Left kidney (tissue), 8 donors: ENCODE measurements at places on chromosomes 7 and 10. TPM values are rescaled to one million over a fixed set of nuclear protein-coding genes. Genes with fewer than 3 reads are reported as not detected.

DNA sequence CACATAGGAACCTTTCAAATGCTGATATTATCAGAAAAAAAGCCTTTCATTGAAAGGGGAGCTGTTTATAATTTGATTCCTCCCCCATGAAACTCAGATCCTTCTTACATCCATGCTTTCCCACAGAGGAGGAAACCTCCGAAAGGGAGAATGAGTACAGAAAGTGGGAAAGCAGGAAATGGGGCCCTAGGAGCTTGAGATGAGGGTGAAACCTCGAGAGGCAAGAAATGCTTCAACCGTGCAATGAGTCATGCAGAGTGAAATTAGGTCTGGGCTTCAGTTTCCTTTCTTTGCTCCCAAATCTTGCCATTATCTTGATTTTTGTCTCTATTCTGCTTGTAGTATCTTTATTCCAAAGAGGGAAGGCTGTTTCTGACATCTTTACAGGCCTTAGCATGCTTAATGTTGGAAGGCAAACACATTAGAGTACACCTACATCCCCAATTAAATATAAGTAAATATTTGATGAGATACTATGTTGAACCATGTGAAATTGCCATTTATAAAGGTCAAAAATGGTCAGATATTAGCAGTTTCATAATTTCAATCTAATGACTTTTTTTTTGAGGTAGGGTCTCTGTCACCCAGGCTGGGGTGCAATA, 79.1 kb downstream of the NAMPT start:
- DNase-seq, result no peak

GRCh38 chr10:28556142-28556541, 23.2 kb downstream of the WAC start:
- no peak for DNase-seq

DNA sequence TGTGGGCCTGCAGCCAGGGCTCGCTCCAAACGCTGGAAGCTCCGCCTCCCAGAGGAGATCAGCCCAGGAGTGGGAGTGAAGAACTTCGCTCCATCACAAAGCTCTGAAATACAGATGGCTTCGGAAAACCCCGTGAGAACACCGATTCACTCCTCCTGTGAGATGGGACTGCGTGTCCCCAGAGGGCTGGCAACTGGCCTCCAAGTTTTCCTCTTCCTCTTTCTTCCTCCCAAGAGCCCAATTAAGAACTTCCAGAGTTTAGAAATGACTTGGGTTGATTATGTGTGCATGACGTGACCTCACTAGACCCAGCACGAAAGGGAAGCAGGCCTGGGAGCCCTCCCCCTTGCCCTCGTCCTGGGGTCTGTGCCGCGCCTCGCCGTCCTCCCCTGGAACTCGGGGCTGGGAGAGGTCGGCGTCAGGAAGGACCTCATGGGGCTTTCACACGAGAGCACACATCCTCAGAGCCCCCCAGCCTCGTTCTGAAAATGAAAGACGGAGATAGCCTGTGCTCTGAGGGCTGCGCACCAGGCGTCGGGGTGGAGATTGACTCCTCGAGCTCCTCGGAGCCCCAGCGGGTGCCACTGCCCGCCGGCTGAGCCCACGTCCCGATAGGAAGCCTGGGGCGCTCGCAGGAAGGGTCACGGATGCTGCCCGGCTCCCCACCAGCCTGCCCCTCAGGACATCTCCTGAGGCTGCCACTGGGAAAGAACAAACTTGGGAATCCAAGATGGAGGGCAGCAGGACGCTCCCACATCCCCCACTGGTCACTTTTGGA, 37.8 kb downstream of the PTPRN2 start:
- DNase-seq, result peak; percentile 53

DNA sequence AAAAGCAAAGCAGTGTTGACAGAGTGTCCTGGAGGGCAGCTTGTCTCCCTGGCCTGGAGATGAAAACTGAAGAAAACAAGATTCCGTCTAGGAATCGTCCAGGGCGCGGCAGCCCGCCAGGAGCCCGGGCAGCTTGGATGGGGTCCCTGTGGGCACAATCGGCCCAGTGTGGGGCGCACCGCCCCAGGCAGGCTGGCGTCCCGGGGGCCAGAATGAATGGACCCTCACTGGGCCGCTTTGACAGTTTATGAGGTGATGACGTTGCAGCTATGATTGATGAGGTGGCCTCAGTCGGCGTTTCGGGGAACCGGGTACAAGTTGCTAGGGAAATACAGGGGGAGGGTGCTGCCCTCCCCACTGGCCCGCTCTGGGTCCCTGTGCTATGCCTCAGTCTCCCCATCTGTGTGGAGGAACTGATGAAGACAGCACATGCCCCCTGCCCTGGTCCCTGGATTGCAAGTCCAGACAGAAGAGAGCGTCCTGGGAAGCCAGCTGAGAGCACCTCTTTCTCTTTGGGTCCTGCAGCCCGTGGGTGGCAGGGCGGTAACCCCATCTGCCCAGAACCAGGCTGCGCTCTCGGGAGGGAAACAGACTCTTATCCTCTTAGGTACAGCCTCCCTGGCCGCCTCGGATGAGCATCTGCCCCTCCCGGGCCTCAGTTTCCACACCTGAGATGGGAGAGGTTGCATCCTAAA, 131.3 kb downstream of the LHPP start:
- DNase-seq, result no peak

DNA sequence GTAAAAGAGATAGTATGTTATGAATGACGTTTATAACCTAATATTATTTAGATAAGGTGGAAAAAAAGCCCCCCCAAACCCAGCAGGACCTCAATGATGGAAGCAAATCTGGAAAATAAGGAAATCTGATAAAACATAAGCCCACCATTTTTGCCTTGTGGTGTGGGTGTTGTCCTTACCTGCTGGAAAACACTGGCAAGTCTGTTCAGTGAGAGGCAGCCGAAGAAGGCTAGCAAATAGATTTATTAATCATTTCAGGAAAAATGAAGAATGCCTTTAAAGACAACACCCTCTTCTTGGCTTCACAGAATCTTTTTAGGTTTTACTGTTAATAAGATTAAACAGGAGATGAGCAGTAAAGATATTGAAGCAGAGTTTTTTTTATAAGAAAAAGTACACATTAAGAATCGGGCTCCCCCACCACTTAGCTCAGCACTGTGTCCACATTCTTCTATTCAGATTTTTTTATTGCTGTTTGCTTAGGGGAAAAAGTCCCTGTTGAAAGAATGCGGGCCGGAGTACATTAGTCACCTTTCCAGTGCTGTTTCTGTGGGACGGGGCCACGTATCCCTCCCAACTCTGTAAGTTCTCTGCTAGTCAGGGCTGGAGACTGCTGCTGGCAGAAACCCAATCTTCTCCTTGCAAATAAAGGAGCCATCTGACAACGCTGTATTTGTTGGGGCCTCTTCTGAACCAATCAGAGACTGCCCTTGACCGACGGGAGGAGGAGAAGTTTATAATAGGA, 104.1 kb downstream of the EVX1 start:
- peak; percentile 35 for DNase-seq

GRCh38 chr7:147279964-147280374, 1163.4 kb downstream of the CNTNAP2 start:
- no peak for DNase-seq

- DNase-seq, result no peak
These were observed 12.7 kb downstream of the EBF3 start for GRCh38 chr10:129951101-129951969.

DNA sequence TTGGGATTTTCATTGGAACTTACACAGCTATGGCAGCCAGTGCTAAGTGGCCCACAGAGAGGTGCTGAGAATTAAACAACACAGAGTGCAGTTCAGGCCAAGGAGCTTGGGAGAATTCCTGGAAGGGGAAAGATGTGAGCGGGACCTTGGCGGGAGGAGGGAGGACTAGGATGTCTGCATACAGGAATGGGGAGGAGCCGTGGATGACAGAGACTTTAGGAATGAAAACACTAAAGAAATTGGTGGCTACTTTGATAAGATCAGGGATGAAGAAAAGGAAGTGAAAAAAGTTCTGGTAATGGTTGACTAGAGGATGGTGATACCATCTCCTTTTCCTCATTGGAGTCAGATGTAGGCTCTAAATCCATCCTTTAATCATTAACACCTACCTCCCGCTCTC, 234.2 kb upstream of the FZD8 start:
- DNase-seq, result no peak

DNA sequence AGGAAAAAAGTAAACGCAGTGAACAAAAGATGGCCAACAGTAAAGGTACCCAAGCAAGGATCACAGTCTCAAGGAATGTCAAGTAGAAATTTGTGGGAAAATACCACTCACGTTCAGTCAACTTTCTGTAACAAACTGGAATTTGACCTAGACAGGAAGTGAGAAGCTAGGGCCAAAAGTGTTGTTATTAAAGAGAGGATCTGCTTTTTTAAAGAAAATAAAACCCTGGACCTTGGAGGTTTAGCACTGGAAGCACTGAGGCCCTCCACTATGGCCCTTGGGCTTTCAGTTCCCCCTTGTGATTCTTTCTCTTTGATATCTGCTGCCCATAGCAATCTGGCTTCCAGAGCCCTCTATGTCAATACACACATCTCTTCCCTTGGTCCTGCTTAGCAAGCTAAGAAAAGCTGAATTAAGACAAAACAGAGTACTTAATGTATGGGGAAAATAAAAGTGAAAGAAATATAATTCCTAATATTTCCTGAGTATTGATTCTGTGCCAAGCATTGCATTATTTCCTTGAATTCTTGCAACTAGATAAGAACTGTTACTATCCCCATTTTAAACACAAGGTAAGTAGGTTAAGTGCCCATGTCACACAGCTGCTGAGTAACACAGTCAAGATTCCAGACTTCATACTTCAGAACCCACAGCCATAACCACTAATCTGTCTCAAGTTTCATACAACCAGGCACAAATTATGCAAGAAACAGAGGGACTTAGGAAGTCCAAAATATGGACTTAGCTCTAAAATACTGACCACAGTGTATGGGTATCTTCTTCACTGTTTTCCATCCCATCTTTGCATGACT, 2.6 kb upstream of the ZNF438 start:
- DNase-seq, result no peak

- DNase-seq, result peak; percentile 59
These were observed 61.7 kb downstream of the SH2D4B start for GRCh38 chr10:80599424-80599847.

DNA sequence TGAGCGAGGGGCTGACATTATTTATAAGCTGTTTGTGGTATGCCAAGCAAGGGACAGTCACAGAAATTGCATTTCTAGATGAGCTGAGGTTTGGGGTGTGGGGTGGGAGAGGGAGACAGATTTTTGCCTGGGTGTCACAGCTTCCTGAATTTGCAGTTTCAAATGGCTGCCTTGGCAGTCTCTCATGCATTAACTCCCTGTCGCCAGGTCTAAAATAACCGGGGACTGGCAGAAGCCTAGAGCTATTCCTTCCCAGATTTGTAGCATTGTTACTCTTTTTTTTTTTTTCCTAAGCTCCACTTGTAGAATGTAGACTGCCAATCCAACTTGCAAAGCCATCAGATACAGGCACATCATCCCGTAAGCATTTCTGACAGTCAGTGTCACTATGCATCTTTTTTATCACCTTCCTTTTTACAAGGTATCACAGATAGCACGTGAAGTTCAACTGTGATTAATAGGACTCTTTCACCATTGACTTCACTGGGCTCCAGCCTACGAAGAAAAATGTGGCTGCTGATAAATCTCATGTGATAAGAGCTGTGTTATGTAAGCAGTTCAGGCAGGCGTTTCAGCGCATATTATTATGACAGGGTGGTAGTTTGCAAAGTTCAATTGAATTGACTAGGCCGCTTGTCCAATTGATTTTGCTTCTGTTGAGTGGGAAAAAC, 130.7 kb upstream of the CELF2 start:
- no peak for DNase-seq

- no peak for DNase-seq
These were observed 240.6 kb upstream of the KIAA1217 start for GRCh38 chr10:23968301-23968700.

DNA sequence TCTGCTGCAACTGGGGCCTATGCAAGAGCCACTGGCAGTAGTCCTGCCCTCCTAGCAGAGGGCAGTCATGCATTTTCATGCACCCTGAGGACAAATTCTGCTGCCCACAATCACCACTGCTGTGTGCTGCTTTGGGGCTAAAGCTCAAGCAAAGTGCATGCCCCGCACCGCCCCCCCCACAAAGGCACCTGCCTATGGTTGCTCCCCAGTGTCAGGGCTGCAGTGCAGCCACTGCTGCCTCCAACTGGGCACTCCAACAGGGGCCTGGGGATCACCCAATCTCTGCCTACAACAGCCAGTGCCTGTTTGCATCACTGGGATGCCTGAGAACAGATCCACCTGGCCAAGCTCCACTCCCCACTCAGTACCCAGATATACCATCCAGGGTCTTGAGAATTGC, 417.0 kb downstream of the HTR7 start:
- no peak for DNase-seq

DNA sequence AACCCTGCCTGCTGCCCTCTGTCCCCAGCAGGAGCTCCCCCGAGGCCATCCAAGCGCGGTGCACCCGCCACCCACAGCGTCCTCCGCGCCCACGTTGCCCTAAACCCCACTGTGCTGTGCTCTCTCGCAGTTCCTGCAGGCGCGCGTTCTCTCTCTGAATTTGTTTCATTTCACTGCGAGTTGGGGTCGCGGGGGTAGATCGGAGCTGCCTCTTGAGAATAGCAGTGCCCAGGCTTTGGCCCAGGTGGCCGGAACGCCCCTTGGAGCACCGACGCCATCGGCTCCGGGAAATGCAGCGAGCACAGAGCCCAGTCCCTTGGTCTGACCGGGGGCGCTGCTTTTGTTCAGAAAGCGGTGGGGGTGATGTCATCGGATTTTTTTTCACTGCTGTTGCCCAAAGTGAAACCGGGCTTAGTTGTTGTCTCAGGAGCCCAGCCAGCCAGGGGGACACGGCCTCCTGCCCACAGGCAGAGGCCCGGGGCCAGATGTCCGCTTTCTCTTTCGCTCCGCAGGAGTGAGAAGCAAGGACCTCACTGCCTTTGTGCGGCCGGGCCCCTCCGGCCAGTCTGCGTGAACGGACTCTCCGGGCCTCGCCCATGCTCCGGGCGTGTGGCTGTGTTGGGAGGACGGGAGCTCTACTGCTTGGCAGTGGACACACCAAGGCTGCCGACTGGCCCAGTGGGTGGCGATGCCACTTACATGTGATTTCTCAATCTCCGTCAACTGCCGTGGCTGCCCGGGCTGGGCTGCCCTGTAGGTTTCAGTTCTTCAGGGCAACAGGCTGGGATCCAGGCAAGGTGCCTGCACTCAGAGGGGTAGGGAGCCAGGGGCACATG, 43.1 kb downstream of the FOXK1 start:
- no peak for DNase-seq

- DNase-seq, result no peak
These were observed 8.8 kb downstream of the PFKP start for GRCh38 chr10:3076138-3076537.

GRCh38 chr10:71319042-71319799, at the start of gene SLC29A3:
TSS of gene SLC29A3 (plus strand) at chr10:71319259. CDS start at chr10:71319310, 51 bp downstream.
- peak; percentile 76 for DNase-seq

Gene MTPN
- 163 TPM for polyA plus RNA-seq

Gene C10orf67
- polyA plus RNA-seq, result 2.7 TPM

Gene HTR5A
- not detected for polyA plus RNA-seq

Gene GLI3
- polyA plus RNA-seq, result 18.9 TPM

Gene GDF10
- 1.6 TPM for polyA plus RNA-seq

Gene CLDN4
- polyA plus RNA-seq, result 56.5 TPM

Gene TBXAS1
- 35.8 TPM for polyA plus RNA-seq
